ENCODE measurements at places on chromosomes 6 and 20.

GRCh38 chr6:162973151-162973872 is 245.5 kb downstream of the PACRG start:
- DNase-seq: no peak

- no peak for DNase-seq
These were observed 63.9 kb downstream of the FHL5 start for GRCh38 chr6:96626759-96627364.

GRCh38 chr20:54545676-54546358 is 70.4 kb downstream of the DOK5 start:
- DNase-seq: no peak

DNA sequence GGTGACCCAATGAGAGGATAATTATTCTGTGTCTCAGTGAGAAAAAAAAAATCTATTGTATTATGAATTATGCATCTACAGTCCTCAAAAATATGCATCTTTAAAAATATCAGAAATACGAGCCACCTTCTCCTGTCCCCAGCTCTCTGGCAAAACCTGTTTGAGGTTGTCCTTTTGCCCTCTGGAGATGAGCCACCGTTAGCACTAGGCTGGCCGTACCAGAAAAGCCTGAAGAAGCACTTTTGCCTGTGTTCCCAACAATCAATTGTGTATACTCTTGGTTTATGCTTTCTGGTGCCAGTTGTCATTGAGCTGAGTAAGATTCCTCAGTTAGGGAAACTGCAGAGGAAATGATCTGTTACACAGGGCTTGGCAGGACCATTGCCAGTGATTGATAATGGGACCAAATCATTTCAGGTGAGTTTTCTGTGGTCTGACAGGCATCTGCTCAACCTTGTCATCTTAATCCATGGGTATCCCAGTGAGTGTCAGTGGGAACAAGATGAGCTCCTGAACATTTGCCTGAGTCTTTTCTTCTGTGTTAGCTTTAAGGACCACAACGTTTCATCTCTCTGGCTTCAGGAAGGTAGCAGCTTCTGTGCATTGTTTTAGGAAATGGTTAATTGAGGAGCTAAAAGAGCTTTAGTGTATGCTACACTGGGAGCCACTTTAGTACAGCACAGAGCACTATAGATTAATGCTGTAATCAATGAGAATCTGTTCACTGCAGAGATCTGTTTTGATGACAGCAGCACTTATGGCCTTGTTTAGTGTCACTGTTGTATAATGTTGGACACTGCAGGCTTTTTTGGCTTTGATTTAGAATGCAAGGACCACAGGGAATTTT is 330.1 kb downstream of the RIMS1 start:
- no peak for DNase-seq

- no peak for DNase-seq
These were observed 53.1 kb downstream of the PRKN start for GRCh38 chr6:162674452-162674851.

- DNase-seq: no peak
These were observed 66.3 kb downstream of the NT5E start for GRCh38 chr6:85516168-85516567.

DNA sequence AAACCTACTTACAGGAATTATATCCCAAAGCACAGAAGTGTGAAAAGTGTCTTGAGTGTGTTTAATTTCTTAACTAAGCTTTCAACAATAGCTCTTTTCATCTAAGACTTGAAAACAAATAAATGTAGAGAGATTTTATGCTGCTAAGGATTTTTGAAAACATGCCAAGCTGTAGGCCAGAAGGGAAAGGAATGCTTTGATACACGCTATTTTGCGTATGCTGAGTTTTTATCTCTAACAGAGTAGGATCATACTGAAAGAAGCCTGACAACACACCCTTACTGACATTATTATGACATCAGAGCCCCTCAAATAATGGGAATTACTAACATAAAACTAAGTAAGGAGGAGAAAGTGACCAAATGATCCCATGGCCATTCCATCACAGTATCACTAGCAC is 265.5 kb downstream of the KHDC1L start:
- no peak for DNase-seq

DNA sequence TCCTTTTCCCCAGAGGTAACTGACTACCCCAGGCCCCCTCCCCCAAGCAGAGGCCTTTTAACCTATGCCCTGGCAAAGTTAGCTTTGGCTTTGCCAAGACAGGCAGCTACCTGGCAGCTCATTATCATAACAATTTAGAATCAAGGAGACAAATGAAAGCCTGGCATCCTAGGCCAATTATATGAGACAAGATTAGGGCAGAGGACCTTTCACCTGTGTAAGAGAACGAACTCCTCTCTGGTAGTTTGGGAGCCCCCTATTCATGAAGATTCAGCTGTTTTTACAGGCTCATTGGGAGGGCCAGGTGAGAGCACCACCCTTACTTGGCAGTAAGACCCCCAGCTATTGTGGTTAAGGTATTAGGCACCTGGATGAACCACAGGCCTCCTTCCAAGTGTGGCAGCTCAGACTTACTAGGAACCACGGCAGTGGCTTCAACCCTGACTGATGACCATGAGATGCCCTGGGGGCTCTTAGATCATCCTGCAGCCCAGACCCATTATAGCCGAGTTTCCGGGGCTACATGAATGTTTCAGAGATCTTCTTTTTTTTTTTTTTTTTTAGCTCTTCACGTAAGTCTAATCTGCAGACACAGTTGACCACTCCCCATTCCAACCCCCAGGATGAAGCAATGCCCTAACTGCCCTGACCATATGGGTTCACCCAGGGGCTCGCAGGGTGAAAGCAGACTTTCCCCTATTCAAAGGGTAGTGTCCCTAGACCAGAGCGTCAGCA is 56.2 kb downstream of the RAB44 start:
- no peak for DNase-seq

GRCh38 chr6:136426627-136427377 is 123.4 kb downstream of the MAP7 start:
- DNase-seq: no peak

DNA sequence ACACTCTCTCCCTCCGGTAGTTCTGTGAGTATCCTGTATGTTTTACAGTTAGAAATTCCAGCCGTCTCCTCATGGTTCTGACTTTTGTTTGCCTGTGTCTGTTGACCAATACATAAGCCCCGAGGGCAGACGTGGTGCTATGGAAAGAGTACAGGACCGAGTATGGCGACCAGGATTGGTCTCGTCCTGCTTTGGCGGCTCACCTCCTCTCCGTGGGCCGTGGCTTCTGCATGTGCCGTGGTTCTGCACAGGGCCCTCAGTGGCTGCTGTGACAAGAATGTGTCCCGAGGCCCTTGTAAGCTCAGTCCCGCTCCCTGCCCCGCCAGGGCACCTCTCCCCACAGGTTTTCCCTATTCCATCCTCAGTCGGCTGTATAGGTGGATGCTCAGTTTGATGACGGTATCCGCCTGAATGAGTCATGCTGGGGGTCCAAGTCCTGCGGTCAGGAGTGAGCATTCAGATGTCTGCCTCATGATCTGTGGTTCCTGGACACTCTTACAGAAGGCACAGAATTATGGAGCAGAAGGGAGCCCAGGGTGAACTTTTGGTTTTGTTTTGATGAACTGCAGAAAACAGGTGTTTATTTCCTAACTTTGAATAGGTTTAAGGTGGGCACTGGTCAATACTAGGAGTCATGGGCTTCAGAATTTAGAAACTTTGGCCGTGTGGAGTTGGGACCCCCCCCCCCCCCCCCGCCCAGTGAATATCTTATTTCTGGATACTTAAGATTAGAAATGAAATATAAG is 1.2 kb downstream of the ARFGAP1 start:
- peak; percentile 42 for DNase-seq

GRCh38 chr20:25654487-25654886 is 30.7 kb upstream of the NANP start:
- no peak for DNase-seq

GRCh38 chr20:62652041-62652893 is 10.0 kb downstream of the SLCO4A1 start:
- peak; percentile 96 for DNase-seq

DNA sequence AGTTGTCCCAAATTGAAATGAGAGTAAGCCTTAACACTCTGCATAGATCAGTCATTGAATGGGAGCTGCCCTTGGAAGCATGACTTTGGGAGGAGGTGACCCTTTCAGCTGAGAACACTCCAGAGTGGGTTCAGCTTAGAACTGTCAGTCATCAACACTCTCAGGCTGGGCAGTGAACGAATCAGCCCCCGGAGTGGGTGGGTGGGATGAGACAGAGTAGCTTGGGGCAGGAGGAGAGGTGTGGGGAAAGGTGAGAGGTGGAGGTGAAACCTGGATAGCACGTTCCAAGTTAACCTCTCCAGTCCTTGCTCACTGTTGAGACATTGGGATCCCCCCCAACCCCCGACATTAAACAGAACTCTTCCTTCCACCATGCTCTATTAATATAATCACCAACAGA is 55.3 kb upstream of the TPD52L1 start:
- DNase-seq: no peak

DNA sequence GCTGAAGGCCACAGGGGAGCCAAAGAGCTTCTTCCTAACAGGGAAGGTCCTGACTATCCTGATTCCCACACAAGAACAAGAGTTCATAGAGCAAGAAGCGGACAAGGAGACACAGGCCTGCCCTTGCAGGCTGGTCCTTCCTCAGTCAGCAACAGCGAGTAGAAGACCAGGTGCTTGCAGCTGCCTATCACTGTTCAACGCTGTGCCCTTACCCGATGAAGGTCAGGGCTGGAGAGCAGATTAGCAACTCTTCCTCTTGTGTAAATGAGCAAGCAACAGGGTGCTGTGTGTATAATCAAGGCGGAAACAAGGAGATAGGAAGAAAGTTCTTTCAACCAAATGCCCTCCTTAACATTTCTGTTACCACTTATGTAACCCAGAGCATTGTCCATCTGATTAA is 115.3 kb upstream of the SPACA1 start:
- no peak for DNase-seq

Data from upper lobe of left lung (tissue), 6 donors.